ENCODE measurements at places on chromosomes 1 and 21. TPM values are rescaled to one million over a fixed set of nuclear protein-coding genes. Genes with fewer than 3 reads are reported as not detected.
A peak's percentile ranks its signal among the peaks of the same experiment; 100 is the strongest.

GRCh38 chr1:66446261-66447001 is 87.5 kb upstream of the SGIP1 start:
- H3K36me3 ChIP-seq = no peaks in the 10 kb centered on the region
- peaks cover 33% of the 10 kb centered on the region for H3K4me1 ChIP-seq
- peak overlapping the region; percentile 97 for H3K27ac ChIP-seq

DNA sequence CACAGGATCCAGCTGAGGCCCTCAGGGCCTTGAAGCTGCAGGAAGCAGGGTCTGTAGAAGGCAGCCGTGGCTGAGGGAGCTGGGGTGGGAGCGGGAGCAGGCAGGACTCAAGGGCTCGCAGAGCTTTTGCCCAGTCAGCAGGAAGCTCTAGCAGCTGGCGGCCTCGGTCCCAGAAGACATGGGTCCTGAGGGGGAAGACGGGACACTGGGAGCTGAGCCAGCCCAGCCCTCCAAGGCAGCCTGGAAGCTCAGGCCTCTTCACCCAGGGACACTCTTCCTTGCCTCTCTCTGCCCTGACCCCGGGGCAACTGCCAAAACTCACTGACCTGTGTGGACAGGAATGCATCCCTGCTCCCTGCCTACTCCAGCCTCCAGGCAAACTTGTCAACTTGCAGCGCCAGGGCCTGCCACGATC is 8.9 kb downstream of the ADGRB2 start:
- no peak overlapping the region for H3K27ac ChIP-seq
- H3K27me3 ChIP-seq = no peaks in the 10 kb centered on the region
- H3K4me1 ChIP-seq = peaks cover 12% of the 10 kb centered on the region
- no peaks in the 10 kb centered on the region for H3K36me3 ChIP-seq

DNA sequence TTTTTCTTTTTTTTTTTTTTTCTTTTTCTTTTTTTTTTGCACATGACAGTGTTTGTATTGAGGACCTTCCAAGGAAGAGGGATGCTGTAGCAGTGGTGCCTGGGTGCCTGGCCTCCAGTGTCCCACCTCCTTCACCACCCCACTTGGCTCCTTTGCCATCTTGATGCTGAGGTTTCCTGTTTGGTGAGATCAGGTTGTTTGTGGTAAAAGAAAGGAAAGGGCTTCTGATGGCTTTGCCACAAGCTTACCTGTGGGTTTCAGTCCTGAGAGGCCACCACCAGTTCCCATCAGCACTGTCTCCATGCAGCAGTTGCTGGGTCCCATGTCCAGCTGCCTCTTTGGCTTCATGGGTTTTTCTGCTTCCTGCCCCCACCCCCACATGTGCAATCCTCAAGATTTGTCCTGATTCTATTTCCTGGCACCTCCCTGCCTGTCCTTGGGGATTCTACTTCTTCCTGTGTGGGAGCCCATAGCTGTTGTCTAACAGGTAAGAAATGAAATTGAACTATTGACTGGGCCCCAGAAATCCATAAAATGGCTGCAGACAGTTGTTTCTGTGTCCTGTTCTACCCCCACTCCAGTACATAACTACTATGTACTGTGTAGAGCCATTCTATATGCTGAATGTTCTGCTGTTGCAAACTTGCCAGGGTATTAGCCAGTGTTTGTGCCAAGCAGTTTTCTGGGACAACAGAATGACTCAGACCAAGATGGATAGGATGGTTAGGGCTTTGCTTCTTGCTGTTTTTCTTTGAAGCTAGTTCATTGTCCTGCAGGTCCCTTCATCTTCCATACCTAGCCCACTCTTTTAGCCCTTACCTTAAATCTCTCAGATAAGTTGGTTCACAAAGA is 4.2 kb upstream of the CCDC28B start:
- H3K4me1 ChIP-seq = peaks cover 64% of the 10 kb centered on the region
- no peaks in the 10 kb centered on the region for H3K27me3 ChIP-seq
- peaks cover 55% of the 10 kb centered on the region for H3K36me3 ChIP-seq
- H3K4me3 ChIP-seq = no peak overlapping the region
- H3K27ac ChIP-seq = peak overlapping the region; percentile 27

GRCh38 chr1:944341-945325 is 14.4 kb downstream of the NOC2L start:
- H3K36me3 ChIP-seq = peaks cover 23% of the 10 kb centered on the region
- peaks cover 7% of the 10 kb centered on the region for H3K27me3 ChIP-seq
- no peak overlapping the region for H3K27ac ChIP-seq
- no peak overlapping the region for H3K4me3 ChIP-seq
- DNase-seq = no peak
- peaks cover 5% of the 10 kb centered on the region for H3K4me1 ChIP-seq

DNA sequence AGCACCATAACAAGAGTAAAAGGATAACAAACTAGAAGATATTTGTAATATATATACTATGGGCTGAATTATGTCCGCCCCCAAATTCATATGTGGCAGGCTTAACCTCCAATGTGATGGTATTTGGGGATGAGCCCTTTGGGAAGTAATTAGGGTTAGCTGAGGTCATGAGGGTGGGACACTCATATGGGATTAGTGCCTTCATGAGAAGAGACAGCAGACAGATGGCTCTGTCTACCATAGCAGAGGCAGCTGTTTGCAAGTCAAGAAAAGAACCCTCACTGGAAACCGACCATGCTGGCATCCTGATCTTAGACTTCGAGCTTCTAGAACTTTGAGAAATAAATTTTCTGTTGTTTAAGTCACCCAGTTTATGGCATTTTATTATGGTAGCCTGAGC is 303.6 kb downstream of the LMO4 start:
- no peak for DNase-seq
- H3K4me1 ChIP-seq = no peaks in the 10 kb centered on the region
- no peaks in the 10 kb centered on the region for H3K36me3 ChIP-seq
- no peaks in the 10 kb centered on the region for H3K27me3 ChIP-seq
- no peak overlapping the region for H3K27ac ChIP-seq

GRCh38 chr1:173714441-173714758 is 381 bp upstream of the KLHL20 start:
- H3K27me3 ChIP-seq = peaks cover 11% of the 10 kb centered on the region
- H3K4me3 ChIP-seq = peak overlapping the region; percentile 86
- H3K27ac ChIP-seq = peak overlapping the region; percentile 88
- DNase-seq = no peak
- H3K4me1 ChIP-seq = peaks cover 24% of the 10 kb centered on the region

DNA sequence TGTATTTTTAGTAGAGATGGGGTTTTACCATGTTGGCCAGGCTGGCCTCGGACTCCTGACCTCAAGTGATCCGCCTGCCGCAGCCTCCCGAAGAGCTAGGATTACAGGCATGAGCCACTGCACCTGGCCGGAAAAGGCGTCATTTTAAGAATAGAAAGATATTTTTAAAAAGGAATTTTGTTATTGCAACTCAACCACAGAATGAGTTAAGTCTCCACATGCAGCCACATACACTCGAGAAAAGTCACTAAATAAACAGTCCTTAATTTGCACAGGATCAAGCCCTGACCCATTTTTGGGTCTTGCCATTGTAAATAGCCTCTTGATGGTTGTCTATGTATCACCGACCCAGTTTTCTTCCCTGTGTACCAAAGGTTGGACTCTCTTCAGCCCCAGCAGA is 85.5 kb downstream of the FBXO2 start:
- DNase-seq = no peak
- peaks cover 2% of the 10 kb centered on the region for H3K27me3 ChIP-seq
- no peak overlapping the region for H3K4me3 ChIP-seq
- H3K27ac ChIP-seq = no peak overlapping the region
- no peaks in the 10 kb centered on the region for H3K4me1 ChIP-seq

DNA sequence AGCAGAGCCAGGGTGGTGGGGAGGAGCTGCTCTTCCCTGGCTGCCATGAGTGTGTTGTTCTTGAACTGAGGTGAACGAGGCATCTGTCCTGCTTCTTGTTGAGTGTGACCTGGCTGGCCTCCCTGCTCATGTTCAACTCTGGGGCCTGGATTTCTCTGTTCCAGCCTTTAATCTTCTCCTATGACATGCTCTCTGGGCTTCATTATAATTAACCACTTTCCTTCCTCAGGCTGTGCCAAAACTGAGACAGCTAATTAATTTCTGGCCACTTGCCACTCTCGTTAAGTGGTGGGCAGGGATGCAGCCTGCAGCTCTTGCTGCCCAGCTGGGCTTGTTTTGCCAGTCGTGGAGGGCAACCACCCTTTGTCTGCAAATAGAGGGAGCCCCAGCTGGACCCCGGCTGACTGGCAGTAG is 23.3 kb downstream of the OPRD1 start:
- H3K27ac ChIP-seq = no peak overlapping the region
- no peaks in the 10 kb centered on the region for H3K36me3 ChIP-seq
- no peak for DNase-seq

Gene MANEAL
- 1.0 TPM for total RNA-seq

DNA sequence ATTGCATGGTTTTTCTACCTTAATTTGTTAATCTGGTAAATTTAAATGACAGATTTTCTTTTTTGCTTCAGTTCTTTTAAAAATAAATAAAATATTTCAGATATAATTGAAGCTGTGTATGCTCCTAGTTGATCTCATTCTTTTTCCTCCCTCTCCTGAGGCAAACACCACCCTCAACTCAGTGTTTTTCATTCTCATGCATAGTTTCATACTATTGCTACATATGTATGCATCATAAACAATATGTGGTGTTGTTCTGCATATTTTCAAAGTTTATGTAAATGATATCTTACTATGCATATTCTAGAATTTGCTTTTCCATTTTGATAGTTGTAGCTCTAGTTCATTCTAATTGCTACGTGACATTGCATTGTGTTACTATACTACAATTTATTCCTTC is 257.2 kb upstream of the POU3F1 start:
- H3K4me1 ChIP-seq = no peaks in the 10 kb centered on the region
- peaks cover 30% of the 10 kb centered on the region for H3K27me3 ChIP-seq
- H3K4me3 ChIP-seq = no peak overlapping the region
- DNase-seq = no peak

Gene IL10
- total RNA-seq = 1.6 TPM

- H3K27me3 ChIP-seq = no peaks in the 10 kb centered on the region
- no peaks in the 10 kb centered on the region for H3K4me1 ChIP-seq
- H3K27ac ChIP-seq = no peak overlapping the region
- H3K36me3 ChIP-seq = no peaks in the 10 kb centered on the region
Observed at GRCh38 chr1:43910343-43910742, 23.3 kb upstream of the ARTN start.

Gene AMPD1
- 0.23 TPM for total RNA-seq

- DNase-seq = peak; percentile 90
- peak overlapping the region; percentile 57 for H3K4me3 ChIP-seq
- peak overlapping the region; percentile 84 for H3K27ac ChIP-seq
- no peaks in the 10 kb centered on the region for H3K27me3 ChIP-seq
- peaks cover 35% of the 10 kb centered on the region for H3K36me3 ChIP-seq
- peaks cover 81% of the 10 kb centered on the region for H3K4me1 ChIP-seq
Observed at GRCh38 chr1:21324368-21325141, 34.3 kb upstream of the ECE1 start.

- H3K27me3 ChIP-seq = no peaks in the 10 kb centered on the region
- no peaks in the 10 kb centered on the region for H3K36me3 ChIP-seq
- H3K27ac ChIP-seq = no peak overlapping the region
- no peaks in the 10 kb centered on the region for H3K4me1 ChIP-seq
- no peak overlapping the region for H3K4me3 ChIP-seq
Observed at GRCh38 chr1:69455718-69456117, 112.0 kb upstream of the LRRC7 start.

Gene NTMT2
- total RNA-seq = not detected

- H3K4me3 ChIP-seq = no peak overlapping the region
- peaks cover 5% of the 10 kb centered on the region for H3K27me3 ChIP-seq
- no peaks in the 10 kb centered on the region for H3K36me3 ChIP-seq
- no peak for DNase-seq
- no peaks in the 10 kb centered on the region for H3K4me1 ChIP-seq
Observed at GRCh38 chr1:209086486-209087192, 496.9 kb upstream of the CAMK1G start.

DNA sequence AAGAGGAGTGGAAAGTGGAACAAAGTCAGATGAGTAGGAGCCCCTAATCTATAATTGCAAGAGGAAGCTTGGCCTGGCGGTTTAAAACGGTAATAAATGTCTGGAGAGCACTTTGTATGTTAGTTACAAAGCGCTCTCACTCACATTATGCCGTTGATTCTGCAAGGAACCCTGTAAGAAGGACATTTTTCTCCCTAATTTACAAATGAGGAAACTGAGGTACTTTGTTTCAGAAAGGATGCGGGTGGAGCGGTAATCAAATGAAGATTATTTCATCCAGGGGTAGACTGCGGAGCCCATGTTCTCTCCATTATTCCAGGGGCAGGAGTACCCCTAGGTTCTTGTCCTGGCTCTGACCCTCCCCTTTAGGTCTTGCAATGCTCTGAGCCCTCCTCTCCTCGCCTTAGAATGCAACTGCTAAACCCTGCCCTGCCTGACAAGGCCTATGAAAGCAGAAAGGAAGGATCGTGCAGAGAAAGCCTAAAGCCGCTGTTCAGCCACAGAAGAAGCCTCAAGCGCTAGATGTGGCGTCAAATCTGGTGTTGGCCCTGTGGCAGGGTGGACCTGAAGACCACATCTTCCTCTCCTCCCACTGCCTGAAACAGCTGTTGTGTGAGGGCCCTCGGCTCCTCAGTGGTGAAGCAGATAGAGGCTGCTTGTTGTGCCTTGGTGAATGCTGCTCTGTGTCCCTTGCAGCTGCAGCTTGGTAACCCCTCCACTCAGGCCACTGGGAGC is 588 bp upstream of the PACC1 start:
- DNase-seq = no peak
- peaks cover 11% of the 10 kb centered on the region for H3K36me3 ChIP-seq
- H3K4me3 ChIP-seq = peak overlapping the region; percentile 93
- H3K27me3 ChIP-seq = no peaks in the 10 kb centered on the region
- peak overlapping the region; percentile 92 for H3K27ac ChIP-seq

Gene MYCL
- 0.11 TPM for total RNA-seq

Gene S100A16
- not detected for total RNA-seq

DNA sequence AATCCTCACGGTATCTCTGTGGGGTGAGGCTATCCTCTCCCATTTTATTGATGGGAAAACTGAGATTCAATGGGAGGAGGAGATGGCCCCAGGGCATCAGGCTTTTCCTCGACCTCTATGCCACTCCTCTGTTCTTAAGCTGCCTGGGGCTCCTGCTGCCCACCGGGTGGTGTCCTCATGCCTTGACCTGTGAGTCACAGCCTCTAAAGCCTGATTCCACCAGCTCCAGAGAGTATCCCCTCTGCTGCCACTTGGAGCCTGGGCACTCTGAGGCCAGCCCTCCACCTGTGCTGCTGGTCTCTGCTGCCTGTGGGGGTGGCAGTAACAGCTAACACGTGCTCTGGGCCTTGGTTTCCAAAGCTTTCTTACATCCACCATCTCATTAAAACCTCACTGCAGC is 241.2 kb downstream of the TRABD2B start:
- no peak for DNase-seq
- no peak overlapping the region for H3K4me3 ChIP-seq
- H3K36me3 ChIP-seq = no peaks in the 10 kb centered on the region
- H3K27me3 ChIP-seq = peaks cover 13% of the 10 kb centered on the region

Gene GOLT1A
- 0.21 TPM for total RNA-seq

- peaks cover 6% of the 10 kb centered on the region for H3K27me3 ChIP-seq
- H3K36me3 ChIP-seq = no peaks in the 10 kb centered on the region
- no peak overlapping the region for H3K4me3 ChIP-seq
- DNase-seq = no peak
Observed at GRCh38 chr1:214958486-214958885, 124.1 kb upstream of the KCNK2 start.

Measured in activated CD4-positive, alpha-beta T cell treated with anti-CD3 and anti-CD28 coated beads for 36 hours (primary cell).